ENCODE measurements at places on chromosomes 11 and 22. TPM values are rescaled to one million over a fixed set of nuclear protein-coding genes. Genes with fewer than 3 reads are reported as not detected.
A peak's percentile ranks its signal among the peaks of the same experiment; 100 is the strongest.

DNA sequence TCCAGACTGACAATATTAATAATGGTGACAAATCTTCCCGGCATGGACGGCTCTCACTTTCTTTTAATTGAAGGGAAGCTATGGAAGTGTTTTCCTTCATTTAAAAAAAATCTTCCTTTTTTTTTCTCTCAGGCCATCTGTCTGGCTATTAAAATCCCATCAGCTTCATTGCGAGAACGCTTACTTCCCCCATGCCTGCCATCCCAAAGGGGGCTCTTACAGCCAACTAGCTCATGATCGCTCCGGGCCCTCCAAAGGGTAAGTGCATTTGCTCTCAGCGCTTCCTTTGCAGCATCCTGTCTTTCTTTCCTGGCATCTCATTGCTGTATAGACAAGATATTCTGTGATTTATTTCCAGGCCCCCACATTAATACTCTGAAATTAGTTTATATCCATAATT is 20.7 kb downstream of the CACNG2 start:
- no peak for DNase-seq

DNA sequence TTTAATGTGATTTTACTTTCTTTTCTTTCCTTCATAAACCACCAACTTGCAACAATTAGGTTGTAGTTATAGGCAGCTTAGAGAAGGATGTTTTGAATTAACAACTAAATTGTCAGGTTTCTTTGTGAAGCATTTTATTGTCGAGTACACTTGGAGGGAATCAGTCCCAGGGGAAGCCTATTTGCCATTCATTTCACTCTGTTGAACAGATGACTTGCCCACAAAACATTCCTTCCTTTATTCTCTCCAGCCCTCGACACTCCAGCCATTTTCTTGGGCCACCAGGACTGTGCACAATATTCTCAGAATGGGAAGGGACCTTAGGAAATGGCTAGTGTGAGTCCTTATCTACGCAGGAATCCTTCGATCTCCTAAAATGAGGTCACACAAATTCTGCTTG is 620.6 kb downstream of the SOX6 start:
- no peak for DNase-seq

DNA sequence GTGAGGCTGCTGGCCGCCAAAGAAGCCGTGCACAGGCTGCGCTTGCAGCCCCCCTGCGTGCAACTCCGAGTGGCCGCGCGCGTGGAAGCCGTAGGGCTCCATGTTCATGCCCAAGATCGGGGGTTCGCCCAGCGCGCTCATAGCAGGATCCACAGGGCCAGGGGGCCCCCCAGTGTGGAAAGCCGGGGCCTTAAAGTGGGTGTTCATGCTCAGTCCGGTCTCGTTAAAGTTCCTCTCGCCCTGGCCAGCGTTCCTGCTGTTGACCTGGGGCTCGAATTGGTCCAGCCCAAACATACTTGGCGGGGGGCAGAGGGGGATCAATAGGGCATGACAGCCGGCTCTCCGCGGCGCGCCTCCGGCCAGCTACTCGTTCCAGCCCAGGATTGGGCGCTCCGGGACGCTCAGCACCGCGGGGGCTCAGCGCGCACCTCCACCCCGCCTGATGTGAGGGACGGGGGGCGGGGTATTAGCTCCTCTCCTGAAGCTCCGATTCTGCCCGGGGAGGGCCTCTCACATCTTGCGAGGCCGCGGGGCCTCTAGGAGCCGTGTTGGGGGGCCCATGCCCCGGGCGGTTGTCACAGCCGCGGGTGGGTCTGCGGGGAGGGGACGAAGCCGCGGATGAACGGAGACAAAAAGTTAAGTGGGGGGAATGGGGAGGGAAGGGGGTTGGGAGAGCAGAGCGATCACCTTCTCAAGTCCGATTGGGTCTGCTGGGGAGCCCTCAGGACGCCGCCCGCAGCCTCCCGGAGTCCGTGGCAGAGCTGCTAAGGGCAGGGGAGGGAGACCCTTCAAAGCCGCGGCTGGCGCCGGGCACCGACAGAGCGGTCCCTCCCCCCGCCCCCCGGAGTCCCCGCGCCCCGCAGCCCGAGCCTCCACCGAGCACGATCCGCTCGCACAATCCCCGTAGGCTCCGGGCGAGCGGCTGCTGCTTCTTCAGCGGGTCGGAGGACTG is 1.0 kb downstream of the MN1 start:
- no peak for DNase-seq

DNA sequence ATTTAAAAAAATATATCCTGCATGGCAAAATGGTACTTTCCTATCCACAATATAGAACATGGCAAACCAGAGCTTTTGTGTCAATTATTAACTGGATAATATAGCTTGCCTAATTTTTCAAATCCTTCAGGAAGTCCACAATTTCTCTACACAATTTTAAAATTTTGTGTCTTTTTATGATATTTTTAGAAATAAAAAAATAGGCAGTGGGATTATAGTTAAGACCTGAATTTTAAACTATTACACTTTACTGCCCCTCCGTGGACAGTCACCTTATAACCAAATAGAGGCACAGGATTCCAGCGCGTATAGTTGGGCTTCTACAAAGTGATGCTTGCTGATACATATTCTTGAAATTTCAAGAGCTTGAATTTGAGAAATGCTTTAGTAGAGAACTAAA is 2.1 kb upstream of the DMC1 start:
- peak; percentile 38 for DNase-seq

- DNase-seq, result no peak
These were observed 32.7 kb upstream of the MOB2 start for GRCh38 chr11:1519028-1520010.

XBP1 gene
- total RNA-seq, result 427 TPM

Measured in HepG2 (cell line).